CD4-positive, alpha-beta T cell treated with Interleukin-15 for 4 hours (primary cell): ENCODE measurements at places on chromosomes 3 and 15.
A peak's percentile ranks its signal among the peaks of the same experiment; 100 is the strongest.

DNA sequence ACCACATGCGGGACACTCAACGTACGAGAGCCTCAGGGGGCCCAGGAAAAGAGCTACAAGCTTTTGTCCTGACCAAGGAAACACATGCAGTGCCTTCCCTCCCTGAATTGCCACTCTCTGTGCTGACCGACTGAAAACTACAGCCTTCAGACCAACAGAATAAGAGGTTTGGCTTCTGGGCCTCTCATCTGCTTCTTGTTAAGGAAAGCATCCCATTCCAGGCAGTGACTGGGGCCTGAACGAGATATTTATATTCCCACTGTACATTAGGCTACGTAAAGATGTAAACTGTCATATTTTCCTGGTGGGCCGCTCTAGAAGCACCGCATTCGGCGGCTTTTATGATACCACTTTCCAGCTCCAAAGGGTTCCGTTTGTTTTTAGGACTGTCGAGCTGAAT is 208.9 kb upstream of the TPM1 start:
- no peak for DNase-seq

DNA sequence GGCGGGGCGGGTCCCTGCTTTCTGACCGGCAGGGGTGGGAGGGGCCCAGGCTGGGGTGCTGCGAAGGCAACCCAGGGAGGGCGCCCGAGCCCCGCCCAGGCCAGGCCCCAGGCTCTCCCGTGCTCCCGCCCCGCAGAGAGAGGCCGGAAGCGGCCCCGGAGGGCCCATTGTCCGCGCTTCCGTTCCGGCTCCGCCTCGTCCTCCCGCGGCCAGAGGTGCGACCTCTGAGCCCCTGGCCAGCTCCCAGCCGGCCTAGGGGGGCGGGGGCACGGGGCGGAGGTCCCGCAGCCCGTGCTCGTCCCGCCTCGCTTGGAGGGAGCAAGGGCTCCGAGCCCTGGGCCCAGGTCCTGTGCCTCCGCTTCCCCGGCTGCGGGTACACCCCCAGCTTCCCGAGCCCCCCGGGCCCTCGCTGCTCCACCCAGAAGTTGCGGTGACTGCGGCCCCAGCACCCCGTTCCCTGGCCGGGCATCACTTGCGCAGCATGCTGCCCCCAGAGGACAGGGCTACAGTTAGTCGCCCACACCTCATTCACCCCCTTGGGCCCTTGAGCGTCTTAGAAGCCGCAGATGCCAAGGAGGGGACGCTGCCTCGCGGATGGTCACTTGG is 20.4 kb upstream of the PLXND1 start:
- DNase-seq, result peak; percentile 52

- DNase-seq, result peak; percentile 40
Measured at GRCh38 chr3:152284906-152285305, 16.2 kb downstream of the MBNL1 start.

GRCh38 chr15:27027229-27027628 is 56.2 kb downstream of the GABRG3 start:
- DNase-seq, result no peak

DNA sequence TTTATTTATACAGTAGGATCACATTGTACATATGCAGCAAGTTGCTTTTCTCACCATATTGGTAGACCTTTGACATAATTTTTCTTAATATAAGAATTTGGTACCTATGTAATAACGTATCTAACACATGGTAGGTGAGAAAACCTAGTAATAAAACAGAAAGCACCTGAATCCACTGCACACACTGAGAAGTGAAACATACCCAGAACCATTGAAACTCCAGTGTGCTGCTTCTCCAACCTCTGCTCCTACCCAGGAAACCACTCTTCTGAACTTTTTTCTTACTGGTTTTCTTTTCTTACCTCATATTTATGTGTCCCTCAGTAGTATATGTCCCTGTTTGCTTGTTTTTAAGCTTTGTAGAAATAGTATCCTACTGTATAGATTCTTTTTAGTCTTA is 293.0 kb downstream of the UBE2E2 start:
- no peak for DNase-seq

- DNase-seq, result no peak
Measured at GRCh38 chr3:15750143-15750542, 47.6 kb downstream of the ANKRD28 start.

GRCh38 chr15:100726421-100727190 is 124.2 kb downstream of the ASB7 start:
- no peak for DNase-seq

DNA sequence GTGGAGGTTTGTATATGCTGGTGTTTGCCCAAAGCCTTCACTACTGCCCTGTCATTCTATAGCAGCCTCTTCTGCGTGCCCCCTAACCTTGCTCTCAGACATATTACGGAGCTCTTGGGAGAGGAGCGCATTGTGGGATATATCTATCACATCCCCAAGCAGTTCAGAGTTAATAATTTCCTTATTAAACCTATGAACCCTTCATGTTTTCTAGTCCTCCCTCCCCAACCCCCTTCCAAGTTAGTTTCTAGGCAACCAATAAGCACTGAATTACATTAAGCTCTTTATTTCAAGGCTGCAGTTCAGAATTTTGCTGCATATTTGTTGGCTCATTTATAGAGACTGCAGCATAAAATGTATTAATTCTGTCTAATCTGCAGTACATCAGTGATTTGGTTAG is 57.3 kb upstream of the GRM7 start:
- no peak for DNase-seq

DNA sequence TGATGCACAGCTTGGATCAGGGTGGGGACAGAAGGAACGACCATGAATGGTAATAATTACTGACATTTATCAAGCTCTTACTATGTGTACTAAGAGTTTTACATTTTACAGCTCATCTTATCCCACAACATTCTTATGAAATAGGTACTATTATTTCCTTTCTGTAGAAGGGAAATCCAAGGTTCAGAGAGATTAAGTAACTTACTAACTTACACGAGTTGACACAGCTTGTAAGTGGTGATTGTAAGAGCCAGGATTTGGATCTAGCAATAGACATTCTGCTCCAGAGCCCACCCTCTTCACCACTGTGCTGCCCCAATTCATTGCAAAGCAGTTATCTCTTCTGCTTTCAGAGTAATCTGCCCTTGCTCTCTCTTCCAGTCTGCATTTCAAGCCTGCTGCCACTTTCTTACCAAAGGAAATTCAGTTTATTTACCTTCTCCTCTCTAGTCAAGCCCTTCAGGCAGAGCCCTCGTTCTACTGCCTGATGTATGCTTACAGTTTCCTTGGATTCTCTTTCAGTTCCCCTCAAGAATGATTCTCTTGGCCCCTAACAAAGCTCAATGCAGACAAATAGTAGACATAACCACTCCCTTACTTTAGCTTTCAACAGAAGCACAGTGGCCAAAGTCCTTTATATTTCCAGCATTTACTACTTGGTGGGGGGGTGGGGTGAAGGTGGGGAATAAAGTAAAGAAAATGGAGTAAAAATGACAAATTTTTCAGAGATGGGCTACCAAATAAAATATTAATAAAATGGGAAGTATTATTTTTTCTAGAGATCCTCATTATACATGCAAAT is 65.8 kb downstream of the ATP8B4 start:
- no peak for DNase-seq

GRCh38 chr3:168984872-168985271 is 678.6 kb downstream of the MECOM start:
- no peak for DNase-seq

GRCh38 chr3:188796122-188796631 is 375.6 kb upstream of the TPRG1 start:
- no peak for DNase-seq

DNA sequence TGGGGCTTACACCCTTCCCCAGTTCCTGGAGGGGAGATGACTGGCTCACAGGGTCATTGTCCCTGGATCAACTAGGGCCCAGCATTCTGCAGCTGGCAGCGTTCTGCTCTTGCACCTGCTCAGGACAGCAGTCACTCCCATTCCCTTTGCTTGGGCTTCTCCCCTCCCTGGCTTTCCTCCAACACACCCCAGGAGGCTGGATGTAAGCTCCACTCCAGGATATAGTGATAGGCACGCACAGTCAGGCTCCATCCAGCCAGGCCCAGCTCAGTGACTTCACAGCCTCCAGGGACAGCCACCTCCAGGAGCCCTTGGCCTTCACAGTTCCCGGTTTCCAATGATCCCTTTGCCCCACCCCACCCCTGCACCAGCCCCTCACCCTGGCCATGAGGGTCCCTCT is 1.9 kb downstream of the SPTBN5 start:
- DNase-seq, result no peak

- DNase-seq, result no peak
Measured at GRCh38 chr3:133561679-133562078, 11.8 kb upstream of the CDV3 start.

DNA sequence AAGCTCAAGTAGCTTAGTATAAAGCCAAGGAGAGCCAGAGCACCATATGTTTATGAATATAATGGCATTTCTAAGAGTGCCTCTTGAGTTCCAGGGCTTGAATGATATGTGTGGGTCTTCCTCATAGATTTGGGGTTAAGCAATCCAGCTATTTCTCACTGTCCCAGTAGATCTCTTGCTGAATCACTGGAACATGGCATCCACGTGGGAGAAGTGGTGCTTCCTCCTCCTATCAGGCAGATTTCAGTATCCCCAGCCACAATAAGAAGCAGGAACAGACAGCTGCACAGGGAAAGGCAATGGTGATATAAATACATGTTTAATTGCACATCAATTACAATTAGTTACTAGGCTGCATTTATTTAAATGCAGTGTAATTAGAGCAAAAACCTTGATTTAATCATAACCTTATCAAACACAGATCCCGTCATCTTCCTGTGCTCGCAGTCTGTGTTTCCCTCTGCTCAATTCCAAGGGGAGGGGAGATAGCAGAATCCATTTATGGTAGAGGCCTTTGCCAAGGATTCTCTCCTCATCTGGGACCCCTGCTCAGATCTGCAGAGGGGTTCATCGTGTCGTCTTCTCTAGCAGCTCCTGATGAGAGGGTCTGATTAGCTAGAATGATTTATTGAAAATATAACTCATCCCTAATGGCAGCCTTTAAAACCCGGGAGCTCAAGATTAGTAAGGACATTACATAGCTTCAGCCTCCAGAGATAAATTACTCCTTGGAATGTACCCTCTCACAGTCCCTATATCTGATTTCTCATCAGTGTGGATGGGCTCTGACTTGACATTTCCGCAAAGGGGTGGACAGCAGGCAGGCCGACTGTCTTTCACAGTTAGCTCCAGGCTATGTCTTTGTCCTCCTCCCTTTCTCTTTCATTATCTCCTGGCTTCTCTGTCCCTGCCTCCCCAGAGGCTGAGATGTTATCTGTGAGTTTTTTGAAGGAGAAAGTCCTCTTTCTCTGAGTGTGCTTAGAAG is 775.9 kb downstream of the AGBL1 start:
- DNase-seq, result no peak

- DNase-seq, result peak; percentile 59
Measured at GRCh38 chr15:62059816-62060112, 483 bp downstream of the VPS13C start.

GRCh38 chr15:45523166-45523460 is 558 bp upstream of the SLC30A4 start:
- peak; percentile 3 for DNase-seq

DNA sequence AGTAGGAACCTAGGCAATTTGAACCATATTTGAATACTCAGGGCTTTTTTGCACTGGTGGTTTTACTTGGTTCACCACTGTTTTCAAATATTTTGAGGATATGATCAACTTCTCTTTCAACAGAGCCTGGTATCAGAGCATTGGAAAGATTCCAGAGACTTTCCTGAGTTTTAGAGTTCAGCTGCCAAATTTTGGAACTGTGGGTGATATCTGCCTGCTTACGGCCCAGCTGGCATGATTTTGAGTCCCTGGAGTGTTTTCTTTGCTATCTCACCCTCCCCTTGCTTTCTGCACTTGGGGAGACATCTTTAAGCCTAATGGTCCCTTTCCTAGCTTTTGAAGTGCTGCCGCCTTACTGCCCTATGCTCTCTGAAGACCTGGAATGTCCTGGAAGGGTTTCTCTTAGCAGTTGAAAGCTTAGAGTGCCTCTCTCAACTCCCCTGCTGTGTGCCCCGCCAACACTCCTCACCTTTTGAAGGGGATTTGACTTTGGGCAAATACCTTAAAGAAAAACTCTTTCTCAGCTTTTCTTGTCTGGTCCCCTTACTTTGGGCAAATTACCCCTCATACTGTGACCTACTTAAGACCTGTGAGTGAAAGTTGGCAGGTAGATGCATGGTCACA is 539.1 kb downstream of the MFSD1 start:
- DNase-seq, result no peak

DNA sequence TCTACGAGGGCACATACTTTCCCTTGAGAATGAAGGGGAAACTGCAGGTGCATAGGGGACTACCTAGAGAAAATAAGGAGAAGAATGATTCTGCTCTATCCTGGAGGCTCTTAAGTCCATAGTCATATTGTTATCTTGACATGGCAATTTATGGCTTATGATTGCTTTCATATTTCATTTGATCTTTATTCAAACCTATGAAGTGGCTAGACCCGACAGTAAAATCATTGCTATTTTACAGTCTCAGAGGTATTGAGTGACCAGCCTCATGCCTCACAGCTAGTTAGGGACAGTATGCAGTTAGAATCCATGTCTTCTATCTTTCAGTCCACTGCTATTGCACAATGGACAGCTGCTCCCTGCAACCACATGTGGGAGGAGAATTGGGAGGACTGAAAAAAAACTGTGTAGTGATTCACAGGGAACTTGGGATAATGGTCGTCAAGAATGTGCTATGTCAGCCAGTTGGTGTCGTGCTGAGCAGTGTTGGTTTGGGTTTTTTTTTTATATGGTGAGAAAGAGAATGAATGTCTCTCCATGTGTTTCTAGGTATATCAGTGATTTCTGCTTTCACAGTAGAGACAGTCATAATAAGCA is 63.2 kb upstream of the SPPL2A start:
- no peak for DNase-seq

DNA sequence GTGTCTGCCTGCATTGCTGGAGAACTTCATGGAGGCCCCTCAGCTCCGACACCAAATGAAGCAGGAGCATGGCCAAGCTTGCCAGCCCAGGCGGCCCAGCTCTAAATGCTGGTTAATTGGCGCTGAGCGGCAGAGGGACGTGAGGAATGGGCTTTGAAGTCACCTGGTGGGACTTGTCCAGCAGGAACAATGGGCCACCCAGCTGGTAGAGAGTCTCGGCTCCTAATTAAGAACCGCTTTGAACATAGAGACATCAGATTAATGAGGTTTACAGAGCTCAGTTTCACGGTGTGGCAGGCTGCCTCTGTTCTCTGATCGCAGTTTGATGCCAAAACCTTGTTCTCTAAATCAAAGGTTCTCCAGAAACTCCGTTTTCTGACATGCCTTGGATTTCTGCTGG is 77.5 kb upstream of the LINGO1 start:
- DNase-seq, result no peak

- DNase-seq, result no peak
Measured at GRCh38 chr3:85790445-85791030, 831.7 kb downstream of the CADM2 start.

DNA sequence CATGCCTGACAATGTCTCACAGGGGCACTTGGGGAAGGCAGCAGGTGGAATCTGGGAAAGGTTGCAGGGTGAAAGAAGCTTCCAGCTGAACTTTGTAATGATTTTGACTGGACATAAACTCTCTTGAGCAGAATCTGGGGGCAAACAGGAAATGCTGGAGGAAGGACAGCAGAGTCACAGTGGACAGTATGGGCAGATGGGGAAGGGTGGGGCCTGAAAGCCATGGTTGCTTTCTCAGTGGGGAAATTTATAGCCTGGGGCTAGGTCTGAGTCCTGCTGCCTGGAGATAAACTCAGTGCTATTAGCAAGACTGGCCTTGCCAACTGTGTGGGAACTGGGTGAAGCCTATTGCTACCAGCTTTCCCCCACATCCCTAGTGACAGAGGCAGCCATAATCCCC is 203.2 kb downstream of the OSBPL10 start:
- no peak for DNase-seq
